ENCODE measurements at places on chromosomes 2 and 18. TPM values are rescaled to one million over a fixed set of nuclear protein-coding genes. Genes with fewer than 3 reads are reported as not detected.
A peak's percentile ranks its signal among the peaks of the same experiment; 100 is the strongest.

GRCh38 chr2:220281771-220282170 lies 654.3 kb downstream of the SLC4A3 start:
- no peak for DNase-seq

Gene PSMD14
- 51.3 TPM for total RNA-seq

DNA sequence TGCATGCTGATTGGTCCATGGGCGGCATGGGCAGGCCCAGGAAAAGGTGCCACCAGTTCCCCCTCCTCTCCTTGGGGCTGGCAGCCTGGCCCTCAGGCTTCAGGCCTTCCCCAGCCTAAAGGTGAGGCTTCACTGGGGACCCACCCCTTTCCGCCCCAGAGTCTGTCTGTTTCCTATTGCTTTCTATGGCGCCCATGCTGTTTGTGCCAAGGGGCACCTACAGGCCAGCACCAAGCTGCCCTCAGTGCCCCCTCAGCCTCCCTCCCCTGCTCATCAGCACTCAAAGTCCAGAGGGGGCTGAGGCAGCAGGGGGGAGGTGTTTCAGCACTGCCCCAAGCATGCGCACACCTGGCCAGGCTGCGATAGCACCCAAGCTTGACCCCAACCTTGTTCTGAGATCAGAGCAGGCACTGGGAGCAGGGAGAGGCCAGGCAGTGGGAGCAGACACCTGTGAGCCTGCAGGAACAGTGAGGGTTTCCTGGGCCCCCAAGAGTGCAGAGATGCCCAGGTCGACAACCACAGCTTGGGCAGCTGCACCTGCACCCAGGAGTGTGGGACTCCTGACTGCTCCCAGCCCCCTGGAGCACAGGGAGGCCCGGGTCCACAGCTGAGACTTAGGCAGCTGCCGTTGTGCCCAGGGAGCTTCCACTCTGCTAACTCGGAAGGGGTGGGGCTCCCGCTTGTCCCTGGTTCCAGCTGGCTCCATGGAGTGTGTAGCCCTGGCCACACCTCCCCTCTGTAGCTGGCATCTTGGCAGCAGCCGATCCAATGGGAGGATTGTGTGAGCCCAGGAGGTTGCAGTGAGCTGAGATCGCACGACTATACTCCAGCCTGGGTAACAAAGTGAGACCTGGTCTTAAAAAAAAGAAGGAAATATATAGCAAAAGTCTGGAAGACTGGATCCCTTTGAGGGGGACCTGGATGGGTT lies 69.1 kb downstream of the NCAPH start:
- peak; percentile 58 for DNase-seq

DNA sequence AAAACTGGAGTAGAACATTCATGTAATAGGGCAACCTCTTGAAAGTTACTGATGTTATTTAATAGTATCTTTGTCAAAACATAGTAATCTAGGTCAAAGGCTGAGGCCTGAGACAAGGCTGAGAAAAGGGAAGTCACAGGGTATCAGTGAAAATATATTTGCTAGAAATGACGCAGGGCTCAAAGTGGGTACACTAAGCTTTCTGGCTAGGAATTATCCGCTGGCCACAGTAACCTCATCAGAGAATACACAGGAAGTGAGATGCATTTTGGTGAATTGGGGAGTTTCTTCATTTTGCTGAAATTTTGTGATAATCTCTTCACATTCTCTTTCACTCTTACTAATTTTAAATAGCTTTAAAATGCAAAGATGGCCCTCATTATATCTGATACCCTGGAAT lies 206.8 kb downstream of the OTX1 start:
- DNase-seq, result no peak

Gene EGR4
- total RNA-seq, result not detected

GRCh38 chr2:37711831-37712230 lies 40.4 kb upstream of the CDC42EP3 start:
- DNase-seq, result no peak

Gene ATP6V1C2
- total RNA-seq, result 0.42 TPM

Gene OR6B2
- total RNA-seq, result not detected

GRCh38 chr2:103986001-103986400 lies 867.9 kb upstream of the POU3F3 start:
- no peak for DNase-seq

DNA sequence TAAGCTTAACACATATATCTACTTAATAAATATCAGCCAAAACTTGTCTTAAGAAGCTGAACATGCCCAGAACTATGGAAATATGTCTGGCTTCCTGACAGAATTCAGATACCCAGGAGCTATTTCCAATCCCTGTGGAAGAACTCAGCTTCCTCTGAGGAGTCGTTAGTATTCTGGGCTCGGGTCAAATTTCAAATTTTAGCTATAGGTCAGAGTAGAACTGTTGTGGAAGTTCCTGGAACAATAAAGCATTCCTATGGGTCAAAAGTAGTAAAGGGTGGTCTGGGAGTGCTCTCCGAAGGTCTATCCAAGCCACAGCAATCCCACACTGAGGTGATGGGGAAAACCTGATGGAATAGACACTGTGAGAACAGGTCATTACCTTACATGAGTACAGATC lies 342.7 kb upstream of the CHST9 start:
- no peak for DNase-seq

DNA sequence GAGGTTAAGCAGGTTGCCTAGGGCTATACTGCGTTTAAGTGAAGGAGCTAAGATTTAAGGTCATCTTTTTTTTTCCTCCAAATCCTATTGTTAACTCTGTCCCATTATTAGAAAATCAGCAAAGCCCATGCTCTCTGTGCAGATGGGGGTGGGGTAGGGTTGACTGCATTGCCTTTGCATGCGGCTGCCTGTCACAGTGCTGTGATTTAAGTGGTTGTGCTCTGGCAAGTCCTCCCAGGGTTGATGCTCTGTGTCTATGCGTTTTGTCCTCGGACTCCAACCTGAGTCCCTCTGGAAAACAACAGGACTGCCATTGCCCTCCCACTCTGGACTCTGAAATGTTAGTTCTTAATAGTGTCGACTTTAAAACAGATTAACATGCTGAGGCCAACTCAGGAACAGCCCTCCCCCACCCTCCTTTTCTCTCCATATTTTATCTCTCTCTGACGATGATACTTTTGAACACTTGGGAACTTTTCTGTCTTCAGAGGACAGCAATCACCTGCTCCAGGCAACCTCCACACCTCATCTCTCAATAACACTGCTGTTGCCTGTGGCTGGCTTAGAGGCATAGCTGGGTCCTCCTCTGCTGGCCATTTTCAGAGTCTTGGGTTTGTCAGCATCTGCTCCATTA lies 5.8 kb downstream of the FHOD3 start:
- DNase-seq, result no peak

DNA sequence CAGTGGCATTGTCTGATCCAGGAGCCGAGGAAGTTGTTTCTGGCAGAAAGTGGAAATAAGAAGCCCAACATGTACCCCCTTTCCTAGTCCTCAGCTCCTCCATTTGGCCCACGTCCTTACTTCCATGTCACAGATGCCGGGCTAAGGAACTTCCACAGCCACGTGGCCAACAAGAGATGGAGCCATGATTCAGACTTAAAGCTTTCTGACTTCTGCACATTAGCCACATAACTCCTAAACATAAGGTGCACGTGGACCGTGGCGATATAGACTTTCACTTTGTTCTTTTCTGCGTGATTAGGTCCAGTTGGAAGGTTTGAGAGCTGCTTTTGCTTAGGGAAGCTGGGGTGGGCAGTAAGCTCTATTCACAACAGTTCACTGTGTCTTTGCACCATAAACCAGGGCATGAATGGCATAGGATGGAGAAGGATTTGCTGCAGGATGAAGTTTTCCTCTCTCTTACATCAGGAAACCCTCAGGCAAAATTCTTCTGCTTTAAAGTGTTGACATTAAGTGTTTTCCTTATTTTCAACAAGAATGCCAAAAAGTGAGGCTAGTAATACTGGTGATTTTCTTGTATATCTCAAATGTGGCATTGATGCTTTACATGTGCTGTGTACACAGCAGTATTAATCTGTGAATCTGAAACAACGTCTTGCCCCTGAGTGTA lies 61.2 kb upstream of the RBM44 start:
- DNase-seq, result peak; percentile 41

- no peak for DNase-seq
Observed at GRCh38 chr2:98576666-98577312, 31.5 kb downstream of the COA5 start.

Gene KCNIP3
- 10.5 TPM for total RNA-seq

GRCh38 chr2:177888581-177888980 lies 184.0 kb downstream of the PDE11A start:
- DNase-seq, result no peak

Gene CXCR1
- total RNA-seq, result 2.5 TPM

DNA sequence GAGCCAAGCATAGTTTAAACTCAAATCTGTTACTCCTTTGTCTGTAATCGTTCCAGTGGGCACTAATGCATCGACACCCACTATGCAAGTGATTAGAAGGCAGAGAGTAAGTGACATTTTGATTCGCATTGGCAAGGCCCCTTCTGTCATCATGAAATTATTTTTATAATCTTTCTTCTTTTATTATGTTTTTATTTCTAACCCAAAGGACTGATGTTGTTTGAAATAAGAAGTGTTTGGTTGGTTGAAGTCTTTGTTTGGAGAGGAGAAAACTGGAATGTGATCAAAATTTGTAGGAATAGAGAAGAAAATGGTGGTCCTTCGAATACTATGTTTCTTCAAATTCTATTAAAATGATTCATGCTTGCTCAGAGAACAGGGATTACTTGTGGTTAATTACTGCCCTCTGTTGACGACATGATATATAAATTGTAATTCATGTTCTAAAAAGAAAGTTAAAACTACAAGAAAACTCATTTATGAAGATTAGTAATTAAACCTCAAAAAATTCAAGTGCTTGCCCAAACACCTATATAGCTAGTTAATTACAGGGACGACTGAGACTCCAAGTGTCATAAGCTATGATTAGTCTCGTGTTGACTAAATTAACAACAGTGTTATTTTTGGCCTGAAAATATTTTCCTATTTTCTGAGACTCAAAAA lies 26.4 kb upstream of the TFPI start:
- no peak for DNase-seq

DNA sequence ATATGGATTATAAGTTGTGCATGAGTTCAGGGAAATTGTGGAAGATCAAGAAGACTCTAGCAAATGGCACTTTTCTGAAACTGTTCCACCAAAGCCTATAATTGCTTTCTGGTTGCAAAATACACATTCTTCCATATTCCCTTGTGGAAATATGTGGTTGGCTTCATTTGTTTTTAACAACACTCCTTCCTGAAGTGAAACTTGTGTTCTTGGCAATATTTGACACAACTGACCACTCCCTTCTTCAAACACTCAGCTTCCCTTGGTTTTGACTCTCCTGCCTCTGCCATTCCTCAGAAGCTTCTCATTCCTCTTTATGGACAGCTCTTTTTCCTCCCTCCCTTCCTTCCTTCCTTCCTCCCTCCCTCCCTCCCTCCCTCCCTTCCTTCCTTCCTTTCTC lies 192.3 kb downstream of the PMAIP1 start:
- no peak for DNase-seq

GRCh38 chr2:23306401-23306800 lies 78.6 kb upstream of the KLHL29 start:
- DNase-seq, result no peak

Gene UGT1A8
- not detected for total RNA-seq

GRCh38 chr18:31738460-31739407 lies 21.9 kb downstream of the SLC25A52 start:
- no peak for DNase-seq

DNA sequence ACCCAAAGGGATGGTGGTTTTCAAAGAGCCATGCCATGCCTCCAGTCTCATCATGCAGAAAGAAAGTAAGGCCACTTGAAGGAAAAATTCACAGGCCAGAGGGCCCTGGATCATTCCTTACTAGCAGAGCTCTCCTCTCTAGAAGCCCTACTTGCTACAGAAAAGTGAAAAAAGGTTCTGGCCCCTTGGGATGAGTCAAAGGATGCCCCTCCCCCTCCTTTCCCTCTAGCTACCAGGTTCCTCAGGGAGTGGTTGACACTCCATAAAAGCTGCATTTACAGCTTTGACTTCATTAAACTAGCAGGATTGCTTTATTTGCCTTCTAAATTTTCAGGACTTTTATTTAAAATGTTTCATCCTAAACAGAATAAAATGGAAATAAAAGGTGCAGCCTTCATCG lies 21.2 kb downstream of the OSR1 start:
- DNase-seq, result no peak
